ENCODE measurements at places on chromosomes 1 and 21.
A peak's percentile ranks its signal among the peaks of the same experiment; 100 is the strongest.

GRCh38 chr1:82978461-82979324 lies 1020.2 kb downstream of the TTLL7 start:
- no peak for DNase-seq

- peak; percentile 5 for DNase-seq
These were observed 73.1 kb upstream of the GJB5 start for GRCh38 chr1:34681480-34682451.

DNA sequence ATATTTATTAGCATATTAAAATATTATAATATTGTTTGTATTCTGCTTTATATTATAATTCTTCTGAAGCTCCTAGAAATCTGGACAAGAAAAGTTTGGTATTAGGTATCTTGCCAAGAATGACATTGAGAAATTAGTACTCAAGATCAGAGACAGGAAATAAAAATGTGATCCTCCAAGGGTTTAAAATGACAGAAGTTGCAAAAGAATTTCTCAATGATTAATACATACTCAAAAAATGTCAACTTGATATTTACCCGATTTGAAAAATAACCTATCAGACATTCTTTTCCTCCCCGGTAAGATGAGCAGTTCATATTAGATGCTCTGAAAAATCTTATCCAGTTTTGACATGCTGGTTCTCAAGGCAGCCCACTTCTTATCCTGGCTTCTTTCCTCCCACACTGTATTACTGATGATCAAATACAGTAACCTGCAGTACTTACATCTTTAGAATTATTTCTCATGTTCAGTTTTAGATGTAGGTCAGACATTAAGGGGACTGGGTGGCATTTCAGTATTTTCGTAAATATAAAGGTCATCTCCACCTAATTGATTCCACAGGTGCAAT lies 55.3 kb downstream of the CACHD1 start:
- no peak for DNase-seq

GRCh38 chr1:61748566-61748965 lies 6.3 kb downstream of the PATJ start:
- DNase-seq, result no peak

DNA sequence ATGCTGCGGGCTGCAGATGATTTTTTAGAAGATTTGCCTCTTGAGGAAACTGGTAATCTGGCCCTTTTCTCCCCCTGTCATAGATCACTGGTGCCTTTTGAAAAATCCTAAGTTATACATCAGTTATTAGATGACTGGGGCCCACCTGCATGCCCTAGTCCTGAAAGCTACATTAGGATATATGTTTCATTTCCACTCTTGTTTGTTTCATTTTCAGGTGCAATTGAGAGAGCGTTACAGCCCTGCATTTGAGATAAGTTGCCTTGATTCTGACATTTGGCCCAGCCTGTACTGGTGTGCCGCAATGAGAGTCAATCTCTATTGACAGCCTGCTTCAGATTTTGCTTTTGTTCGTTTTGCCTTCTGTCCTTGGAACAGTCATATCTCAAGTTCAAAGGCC lies 8.1 kb upstream of the IFI44 start:
- no peak for DNase-seq

GRCh38 chr1:219927298-219927955 lies 930 bp downstream of the SLC30A10 start:
- no peak for DNase-seq

- DNase-seq, result no peak
These were observed 123.8 kb downstream of the CLIC6 start for GRCh38 chr21:34792504-34793089.

GRCh38 chr1:17588048-17588871 lies 48.8 kb downstream of the ARHGEF10L start:
- DNase-seq, result no peak

DNA sequence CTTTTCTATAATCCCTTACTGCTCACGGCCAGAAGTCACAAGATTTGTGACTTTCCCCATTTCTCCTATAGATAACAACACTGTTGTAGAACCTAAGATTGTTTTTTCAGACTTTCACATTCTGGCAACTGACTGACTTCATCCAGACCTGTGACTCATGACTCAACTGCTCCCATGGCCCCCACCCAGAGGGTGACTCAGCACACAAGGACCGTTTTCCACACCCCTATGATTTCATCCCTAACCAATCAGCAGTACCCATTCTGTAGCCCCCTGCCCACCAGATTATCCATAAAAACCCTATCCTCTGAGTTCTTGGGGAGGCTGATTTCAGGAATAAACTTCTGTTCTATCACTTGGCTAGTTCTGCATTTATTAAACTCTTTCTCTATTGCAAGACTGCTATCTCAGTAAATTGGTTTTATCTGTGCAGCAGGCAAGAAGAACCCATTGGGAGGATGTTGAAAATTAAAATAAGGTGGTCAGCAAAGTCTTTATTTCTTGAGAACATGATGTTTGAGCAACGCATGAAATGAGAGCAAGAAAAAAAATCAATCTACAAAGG lies 79.7 kb downstream of the NGF start:
- DNase-seq, result no peak

DNA sequence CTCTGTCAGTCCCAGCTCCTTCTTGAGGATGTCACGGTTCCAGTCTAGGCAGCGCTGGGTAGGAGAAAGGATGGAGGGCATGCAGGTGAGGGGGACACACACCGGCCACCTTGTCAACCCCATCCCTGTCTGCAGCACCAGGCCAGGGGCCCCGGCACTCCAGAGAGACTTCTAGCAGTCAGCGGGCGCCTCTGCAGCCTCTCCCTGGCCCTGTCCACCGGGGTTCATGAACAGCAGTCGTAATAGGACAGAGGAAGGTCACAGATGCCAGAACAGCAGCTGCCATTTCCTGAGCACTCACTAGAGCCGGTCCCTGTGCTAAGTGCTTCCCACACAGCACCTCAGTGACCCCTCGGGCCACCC lies 16.3 kb upstream of the SDHB start:
- DNase-seq, result no peak

- DNase-seq, result no peak
These were observed 2.0 kb downstream of the RPRD2 start for GRCh38 chr1:150365941-150366340.

- peak; percentile 15 for DNase-seq
These were observed 37.2 kb downstream of the WNT4 start for GRCh38 chr1:22105611-22106207.

GRCh38 chr1:156638189-156638985 lies 3.5 kb upstream of the BCAN start:
- no peak for DNase-seq

GRCh38 chr1:40185951-40186864 lies 25.0 kb downstream of the RLF start:
- peak; percentile 12 for DNase-seq

- no peak for DNase-seq
These were observed 248.4 kb downstream of the DENND1B start for GRCh38 chr1:197526736-197527371.

- no peak for DNase-seq
These were observed 32.7 kb downstream of the XCL1 start for GRCh38 chr1:168608796-168609715.

GRCh38 chr1:81366173-81366572 lies 434.6 kb upstream of the ADGRL2 start:
- DNase-seq, result no peak

GRCh38 chr21:33078907-33079582 lies 9.1 kb downstream of the OLIG1 start:
- DNase-seq, result no peak

GRCh38 chr1:244050835-244051444 lies at the start of gene ZBTB18:
Gene ZBTB18 (plus strand): TSS chr1:244051283. CDS start chr1:244051432, 149 bp downstream.
- DNase-seq, result no peak

DNA sequence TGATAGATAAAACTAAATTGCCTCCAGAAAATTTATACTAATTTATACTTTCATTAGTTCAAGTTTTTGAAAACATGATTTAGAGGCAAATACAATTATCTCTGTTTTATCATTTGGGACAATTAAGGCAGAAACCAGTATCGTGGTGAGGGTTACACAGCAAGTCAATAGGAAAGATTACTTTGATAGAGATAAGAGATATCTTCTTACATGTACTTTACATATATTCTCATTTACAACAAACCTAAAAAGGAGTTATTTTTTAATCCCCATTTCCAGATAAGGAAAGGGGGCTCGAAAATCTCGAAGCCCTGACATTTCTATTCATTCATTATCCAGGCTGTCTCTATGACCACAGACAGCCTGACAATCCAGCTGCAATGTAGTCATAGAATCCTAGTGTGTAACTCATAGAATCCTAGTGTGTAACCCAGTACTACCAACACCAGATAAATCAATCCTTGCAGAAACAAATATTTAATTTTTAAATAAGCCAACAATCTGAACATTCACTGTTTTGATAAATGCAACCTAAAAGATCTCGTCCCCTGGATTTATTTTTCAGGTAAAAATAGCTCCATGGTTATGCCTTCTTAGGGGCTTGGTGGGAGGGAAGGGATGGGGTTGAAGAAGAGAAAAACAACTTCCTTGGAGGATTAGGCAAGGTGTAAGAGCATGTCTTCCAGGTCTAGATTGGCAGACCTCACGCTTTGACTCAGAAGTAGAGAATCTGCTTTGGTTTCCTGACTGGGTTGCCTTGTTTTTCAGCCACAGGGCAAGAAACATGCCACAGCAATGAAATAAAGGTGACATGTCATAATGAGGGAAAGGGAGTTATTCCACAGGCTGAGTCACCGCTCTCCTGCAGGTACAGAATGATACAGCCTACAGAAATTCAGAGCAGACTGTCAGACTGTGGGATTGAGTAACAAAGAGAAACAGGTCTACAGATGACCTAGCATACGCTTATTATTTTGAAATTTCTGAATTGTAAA lies 45.6 kb downstream of the IRF2BP2 start:
- DNase-seq, result no peak

DNA sequence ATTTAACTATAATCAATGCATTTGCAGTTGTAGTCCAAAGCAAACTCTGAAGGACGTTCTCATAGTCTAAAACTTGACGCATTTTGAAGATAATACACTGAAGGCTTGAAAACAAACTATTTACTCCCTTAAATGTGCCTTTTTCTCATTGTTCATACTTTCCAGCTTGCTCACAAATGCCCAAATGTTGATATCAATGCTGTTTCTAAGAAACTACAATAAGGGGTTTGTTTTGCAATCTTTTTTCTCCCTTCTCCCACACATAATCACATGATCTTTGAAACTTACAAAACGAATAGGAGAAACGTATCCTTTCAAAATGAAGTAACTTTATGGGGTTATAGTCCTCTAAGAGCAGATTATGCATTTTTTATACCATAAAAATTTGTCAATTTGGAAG lies 508.7 kb downstream of the DPYD start:
- DNase-seq, result no peak

DNA sequence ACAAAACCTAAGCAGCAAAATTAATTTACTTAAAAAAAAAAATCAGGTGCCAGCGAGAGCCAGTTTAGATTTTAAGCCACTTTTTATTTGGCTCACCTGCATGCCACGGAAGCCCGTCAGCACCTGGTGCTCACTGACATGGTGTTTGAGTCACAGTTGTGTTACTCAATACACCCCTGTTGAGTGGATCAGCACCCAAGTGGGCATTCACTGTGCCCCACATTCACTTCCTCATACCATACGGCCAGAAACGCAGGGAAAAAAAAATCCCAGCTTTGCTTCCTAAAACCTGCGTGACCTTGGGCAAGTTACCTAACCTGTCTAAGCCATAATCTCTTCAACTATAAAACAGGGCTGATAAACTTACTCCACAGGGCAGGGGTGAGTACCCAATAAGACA lies 42.8 kb upstream of the SIM2 start:
- DNase-seq, result no peak

- no peak for DNase-seq
These were observed 50.3 kb upstream of the MAP10 start for GRCh38 chr1:232754930-232755329.

- DNase-seq, result no peak
These were observed 17.7 kb upstream of the SRSF10 start for GRCh38 chr1:23997812-23998211.

- no peak for DNase-seq
These were observed 801 bp upstream of the ANXA9 start for GRCh38 chr1:150981177-150981804.

DNA sequence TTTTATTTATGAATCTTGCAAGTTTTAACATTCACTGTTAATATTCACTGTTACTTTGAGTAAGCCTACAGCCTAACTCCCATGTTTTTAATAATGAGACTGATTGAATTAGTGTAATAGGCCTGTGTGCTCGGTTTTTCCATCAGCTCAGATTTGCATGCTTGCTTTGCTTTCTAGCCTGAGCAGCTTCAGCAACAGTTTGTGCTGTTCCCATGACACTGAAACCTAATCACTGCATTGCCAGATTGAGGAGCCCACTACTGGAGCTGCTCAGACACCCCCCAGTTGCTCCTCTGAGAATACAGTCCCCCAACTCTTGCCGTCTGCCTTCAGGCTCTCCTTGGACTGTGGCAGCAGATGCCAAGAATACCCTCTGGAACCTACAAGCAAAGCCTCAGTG lies 695.4 kb downstream of the BRINP3 start:
- no peak for DNase-seq

DNA sequence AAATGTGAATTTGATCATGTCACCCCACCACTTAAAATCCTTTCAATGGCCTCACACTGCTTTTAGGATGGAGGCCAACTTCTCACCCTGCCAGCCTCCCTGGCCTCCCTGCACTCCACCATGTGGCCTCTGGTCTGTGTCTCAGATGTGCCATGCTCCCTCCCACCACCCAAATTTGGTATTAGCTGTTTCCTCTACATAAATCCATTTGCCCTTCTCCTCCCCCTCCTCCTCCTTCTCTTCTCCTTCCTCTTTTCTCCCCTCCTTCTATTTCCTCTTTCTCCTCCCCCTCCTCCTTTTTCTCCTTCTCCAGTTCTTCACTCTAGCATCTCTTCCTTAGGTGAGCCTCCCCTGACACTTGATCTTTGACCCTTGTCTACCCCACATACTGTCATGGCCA lies 16.7 kb upstream of the GUCA2B start:
- DNase-seq, result no peak

- no peak for DNase-seq
These were observed 33.3 kb upstream of the HNRNPU start for GRCh38 chr1:244897476-244898254.

DNA sequence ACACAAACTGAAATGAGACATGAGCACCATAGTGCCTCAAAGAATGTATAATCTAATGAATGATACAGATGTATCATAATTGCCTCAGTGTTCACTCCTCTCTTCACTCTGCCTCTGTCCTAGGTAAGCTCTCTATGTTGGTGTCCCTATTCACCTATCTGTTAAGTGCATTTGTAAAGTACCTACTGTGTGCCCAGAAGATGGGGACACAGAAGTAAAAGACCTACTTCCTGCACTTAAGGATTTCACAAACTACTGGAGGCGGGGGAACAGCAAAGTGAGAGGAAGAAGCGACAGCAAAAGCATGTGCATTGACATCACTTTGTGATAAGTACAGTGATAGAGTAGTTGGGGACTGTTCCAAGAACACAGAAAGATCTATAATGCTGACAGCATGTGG lies 18.1 kb downstream of the RD3 start:
- no peak for DNase-seq

DNA sequence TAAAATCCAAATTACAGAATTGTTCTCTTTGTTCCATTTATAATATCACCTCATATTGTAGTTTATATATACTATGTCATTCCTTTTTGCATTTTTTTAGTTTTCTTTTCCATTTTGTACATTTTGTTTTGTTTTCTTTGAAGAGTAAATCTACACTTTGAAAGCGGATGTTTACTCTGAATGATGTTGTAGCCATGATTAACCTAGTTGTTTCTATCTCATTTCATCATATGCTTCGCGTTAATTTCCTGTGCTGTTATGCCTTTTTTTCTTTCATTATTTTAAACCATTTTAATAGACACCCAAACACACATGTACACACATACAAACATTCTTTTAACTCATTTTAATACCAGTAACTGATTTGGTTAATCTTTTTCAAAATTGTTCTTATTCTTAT lies 5.3 kb downstream of the OR2T6 start:
- no peak for DNase-seq

Data from effector CD4-positive, alpha-beta T cell (primary cell).